Activated naive CD4-positive, alpha-beta T cell treated with Interleukin-2 at 50 U/mL for 16 hours (primary cell): ENCODE measurements at places on chromosomes 12 and 14.

GRCh38 chr14:81991998-81992397 lies 458.3 kb upstream of the SEL1L start:
- no peak for DNase-seq

DNA sequence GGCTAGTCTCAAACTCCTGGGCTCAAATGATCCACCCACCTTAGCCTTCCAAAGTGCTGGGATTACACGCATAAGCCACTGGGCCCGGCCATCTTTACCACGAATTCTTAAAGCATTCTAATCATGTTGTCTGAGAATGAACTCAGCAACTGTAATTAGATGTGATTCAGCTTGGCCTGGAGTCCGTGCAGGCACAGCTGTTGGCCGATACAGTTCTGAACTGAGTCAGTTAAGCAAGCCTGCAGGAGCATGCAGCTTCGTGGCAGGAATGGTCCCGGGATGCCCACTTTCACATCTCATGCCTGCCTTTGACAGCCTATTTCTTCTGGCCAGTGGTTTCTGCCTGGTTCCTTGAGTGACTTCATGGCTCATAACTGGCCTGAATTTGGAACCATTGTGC lies 194.1 kb downstream of the ANO6 start:
- no peak for DNase-seq

- no peak for DNase-seq
These were observed 87.0 kb downstream of the FOXN4 start for GRCh38 chr12:109222062-109222461.

- DNase-seq: no peak
These were observed 1095.9 kb downstream of the TMEM121 start for GRCh38 chr14:106622200-106622745.

- DNase-seq: no peak
These were observed 8.7 kb upstream of the DDX47 start for GRCh38 chr12:12804432-12804886.

- no peak for DNase-seq
These were observed 862.2 kb upstream of the MDGA2 start for GRCh38 chr14:48537600-48537999.

GRCh38 chr12:116090516-116090915 lies 187.0 kb downstream of the MED13L start:
- no peak for DNase-seq

DNA sequence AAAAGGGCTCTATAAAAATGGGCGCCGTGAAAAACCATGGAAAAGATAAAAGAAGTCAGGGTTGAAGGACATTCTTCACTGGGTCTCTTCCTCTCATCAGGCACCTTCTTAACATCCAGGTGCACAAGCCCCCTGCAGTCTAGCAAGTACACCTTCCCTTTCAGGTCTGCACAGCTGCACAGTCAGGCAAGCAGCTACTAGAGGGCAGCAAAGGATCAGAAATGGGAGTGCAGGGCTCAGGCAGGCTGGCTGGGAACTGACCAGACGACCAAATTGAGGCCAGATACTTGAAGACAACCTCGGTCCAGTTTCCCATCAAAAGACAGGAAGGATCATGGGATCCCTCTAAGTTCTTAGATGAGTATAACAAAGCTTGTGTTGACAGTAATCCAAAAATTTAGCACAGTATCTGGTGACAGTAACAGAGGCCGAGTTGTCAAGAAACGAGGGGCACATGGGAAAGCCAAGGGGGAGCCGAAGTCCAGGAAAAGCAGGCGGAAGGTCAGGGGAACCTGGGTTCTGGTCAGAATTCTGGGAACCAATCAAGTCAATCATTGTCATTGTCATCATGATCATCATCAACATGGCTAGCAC lies 10.1 kb upstream of the GRIP1 start:
- DNase-seq: peak; percentile 4

DNA sequence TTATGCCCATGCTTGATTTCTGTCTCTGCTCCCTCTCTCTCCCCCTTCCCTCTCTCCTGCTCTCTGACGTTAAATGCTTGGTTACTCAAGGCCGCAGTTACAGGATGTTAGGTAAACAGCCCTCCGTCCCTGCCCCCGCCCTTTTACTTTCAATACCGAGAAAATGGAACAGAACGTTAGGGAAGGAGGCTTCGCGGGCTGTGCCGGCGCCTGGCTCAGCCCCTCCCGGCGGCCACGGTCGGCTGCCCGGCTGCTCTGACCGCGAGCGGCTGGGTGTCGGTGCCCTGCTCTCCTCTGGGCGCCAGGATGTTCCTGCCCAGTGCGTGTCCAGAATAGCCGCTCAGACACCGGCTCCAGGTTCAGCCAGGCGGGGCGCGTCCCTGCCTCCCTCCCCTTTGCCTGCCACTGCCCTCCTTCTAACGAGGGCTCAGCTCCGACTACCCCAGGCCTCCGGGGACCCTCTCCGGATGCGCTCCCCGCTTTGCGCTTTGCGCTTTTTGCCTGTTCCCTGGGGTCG lies 166.1 kb downstream of the ADCK1 start:
- no peak for DNase-seq

DNA sequence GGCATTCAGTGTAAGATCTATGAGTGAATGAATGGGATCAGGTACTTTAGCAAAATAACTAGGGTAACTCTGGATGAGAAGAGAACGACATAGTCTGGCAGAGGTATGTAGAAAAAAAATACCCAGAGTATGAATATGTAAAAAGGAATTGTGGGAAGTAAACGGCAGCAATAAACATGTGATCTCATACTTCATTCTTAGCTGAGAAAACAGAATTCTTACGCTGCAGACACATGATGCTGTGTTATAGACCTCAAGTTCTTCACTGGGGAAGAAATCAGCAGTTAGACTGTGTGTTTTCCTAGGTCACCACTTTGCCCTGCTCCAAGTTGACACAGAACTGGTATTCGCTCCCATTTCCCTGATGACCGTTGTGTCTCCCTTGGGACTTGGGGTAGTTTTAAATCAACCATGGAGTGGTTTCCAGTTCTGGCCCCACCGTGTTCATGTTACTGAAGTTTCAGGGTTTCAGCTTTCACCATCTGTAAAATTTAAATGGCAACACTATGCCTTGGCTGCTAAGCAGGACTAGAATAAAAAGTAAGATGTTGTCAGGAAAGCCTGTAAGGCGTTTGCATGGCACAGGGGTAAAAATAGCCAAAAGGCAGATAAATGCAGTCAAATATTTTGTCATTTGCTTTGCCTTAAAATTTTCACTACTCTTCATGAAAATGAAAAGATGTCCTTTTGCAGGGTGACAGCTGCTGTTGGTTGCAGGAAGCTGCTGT lies 223.7 kb downstream of the PELI2 start:
- no peak for DNase-seq

DNA sequence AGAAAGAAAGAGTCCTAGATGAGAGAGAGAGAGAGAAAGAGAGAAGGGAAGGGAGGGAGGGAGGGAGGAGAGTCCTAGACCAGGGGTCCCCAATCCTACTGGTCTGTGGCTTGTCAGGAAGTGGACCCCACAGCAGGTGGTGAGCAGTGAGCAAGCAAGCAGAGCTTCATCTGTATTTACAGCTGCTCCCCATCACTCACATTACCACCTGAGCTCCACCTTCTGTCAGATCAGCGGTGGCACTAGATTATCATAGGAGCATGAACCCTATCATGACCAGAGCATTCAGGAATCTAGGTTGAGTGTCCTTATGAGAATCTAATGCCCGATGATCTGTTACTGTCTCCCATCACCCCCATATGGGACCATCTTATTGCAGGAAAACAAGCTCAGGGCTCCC lies 39.2 kb upstream of the AMN1 start:
- no peak for DNase-seq

DNA sequence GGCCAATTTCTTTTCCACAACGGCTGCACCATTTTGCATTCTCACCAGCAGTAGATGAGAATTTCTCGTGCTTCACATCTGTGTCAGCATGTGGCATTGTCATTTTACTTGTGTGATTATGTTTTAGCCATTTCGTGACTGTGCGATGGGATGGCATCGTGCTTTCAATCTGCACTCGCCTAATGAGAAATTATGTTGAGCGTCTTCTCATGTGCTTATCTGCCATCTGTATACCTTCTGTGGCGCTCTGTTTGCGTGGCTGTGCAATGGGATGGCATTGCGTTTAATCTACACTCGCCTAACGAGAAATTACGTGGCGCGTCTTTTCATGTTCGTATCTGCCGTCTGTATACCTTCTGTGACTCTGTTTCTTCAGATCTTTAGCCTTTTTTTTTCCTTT lies 14.9 kb upstream of the GPR132 start:
- no peak for DNase-seq

- DNase-seq: no peak
These were observed 15.8 kb upstream of the ORAI1 start for GRCh38 chr12:121610239-121611149.

DNA sequence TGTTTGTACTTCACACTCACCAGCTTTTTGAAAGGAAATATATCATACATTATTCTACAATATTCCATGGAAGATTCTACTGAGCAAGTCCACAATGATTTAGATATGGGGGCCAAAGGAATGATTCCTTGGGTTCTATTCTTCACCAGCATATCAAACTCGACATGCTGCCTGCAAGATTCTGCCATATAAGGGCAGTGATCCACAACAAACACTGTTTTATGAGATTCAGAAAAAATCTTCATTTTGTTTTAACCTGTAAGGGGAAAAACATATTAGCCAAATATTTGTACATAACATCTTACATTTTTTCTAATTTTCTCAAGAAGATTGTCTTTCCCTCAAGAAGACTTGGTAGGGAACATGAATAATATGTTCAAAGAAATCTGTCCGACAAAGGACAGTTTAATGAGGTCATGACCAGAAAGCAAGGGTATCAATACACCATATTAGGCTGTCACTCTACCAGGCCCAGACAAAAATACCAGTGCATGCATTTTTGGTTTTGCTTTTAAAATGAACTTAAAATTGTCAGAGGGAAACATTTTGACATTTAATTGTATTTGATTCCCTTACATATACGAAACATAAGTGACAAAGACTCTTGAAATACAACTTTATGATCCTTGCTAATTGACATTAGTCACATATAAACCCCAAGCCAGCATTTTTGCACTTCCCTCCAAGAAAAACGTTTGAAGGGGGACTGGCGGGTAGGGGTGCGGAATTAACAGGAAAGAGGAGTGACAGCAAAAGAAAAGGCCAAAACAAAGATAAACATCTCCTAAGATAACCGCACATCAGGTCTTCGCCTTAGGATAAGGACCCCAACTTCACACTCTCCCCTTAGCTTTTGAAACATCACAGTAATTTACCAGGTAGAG lies 980 bp downstream of the INTS13 start:
- DNase-seq: peak; percentile 7

GRCh38 chr14:56422221-56422620 lies 157.4 kb upstream of the TMEM260 start:
- DNase-seq: no peak

DNA sequence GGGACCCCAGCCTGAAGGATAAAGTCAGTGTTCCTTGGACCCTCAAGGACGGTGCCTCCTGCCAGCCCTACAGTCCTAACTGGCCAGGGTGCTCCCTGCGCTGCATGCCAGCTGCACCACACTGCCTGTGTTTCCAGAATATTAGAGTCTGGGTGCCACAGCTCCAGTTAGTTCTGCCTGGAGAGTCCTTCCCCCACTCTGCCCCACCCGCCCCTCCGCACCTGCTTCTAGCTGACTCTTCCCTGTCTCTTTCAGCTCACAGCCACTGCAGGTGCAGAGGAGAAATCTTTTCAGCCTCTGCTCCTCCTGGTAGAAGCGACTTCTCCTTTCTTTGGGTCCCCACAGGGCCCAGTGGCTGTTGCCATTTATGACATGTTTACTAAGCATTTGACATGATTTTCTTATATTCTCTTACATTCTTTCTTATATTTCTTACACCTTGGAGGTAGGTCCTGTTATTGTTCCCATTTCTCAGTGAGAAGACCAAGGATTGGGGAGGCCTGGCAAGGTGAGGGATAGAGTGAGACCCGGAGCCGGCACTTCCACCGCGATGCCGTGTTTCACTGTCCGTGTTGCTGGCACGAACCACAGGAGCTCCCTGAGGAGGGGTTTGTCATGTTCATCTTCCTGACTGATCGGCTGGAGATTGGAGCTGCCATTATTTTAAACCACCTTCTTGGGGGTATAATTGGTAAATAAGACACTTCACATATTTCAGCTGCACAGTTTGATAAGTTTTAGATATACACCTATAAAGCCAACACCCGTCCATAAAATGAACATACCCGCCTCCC lies 29.4 kb downstream of the SYNE3 start:
- DNase-seq: no peak

- no peak for DNase-seq
These were observed 48.0 kb upstream of the TRAF3 start for GRCh38 chr14:102729268-102729667.

- no peak for DNase-seq
These were observed 218.0 kb downstream of the PPFIA2 start for GRCh38 chr12:81541121-81541520.

DNA sequence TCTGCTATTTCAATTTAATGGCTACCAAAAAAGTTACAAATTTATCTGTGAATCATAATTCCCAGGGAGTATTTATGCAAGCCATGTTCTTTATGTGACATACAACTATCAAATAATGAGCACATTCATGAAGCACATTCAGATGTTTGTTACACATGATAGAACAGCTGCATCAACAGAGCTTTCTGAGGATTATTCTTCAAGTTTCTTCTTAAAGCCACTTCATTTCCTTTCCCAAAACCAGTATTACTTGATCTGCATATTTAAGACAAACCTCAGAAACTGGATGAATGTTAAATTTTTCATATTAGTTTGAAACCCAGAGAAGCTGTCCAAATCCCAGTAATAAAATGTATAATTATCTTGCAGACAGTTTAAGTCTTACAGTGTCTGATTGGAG lies 73.6 kb upstream of the SOX5 start:
- DNase-seq: no peak

GRCh38 chr12:118514297-118514696 lies 137.9 kb downstream of the SUDS3 start:
- DNase-seq: no peak

GRCh38 chr12:442235-442884 lies 17.4 kb upstream of the B4GALNT3 start:
- DNase-seq: peak; percentile 48

DNA sequence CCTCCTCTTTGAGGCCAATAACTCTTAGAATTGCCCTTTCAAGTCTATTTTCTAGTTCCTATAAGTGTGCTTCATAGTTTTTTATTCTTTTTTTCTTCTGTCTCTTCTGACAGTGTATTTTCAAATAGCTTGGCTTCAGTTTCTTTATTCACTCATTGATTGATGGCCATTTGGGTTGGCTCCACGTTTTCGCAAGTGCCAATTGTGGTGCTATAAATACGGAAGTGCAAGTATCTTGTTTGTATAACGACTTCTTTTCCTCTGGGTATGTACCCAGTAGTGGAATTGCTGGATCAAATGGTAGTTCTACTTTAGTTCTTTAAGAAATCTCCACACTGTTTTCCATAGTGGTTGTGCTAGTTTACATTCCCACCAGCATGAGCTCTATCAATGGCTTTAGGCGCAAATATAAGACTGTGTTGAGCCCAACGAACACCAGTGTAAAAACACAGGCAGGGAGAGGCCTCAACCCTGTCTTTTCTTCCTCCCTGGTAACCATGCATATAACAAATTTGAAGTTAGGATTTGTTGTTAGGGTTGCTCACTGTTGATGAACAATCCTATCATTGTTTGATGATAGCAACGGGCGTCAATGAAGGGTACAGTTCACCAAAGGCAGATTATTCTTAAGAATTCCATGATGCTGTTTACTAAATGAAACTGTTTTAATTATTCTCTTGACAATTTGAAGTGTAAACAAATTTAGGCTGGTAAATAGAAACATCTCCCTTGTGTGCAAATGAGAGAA lies 13.3 kb upstream of the LMNTD1 start:
- DNase-seq: no peak
